ENCODE measurements at places on chromosomes 7 and 10. TPM values are rescaled to one million over a fixed set of nuclear protein-coding genes. Genes with fewer than 3 reads are reported as not detected.

The CALCR gene
- not detected for total RNA-seq

DNA sequence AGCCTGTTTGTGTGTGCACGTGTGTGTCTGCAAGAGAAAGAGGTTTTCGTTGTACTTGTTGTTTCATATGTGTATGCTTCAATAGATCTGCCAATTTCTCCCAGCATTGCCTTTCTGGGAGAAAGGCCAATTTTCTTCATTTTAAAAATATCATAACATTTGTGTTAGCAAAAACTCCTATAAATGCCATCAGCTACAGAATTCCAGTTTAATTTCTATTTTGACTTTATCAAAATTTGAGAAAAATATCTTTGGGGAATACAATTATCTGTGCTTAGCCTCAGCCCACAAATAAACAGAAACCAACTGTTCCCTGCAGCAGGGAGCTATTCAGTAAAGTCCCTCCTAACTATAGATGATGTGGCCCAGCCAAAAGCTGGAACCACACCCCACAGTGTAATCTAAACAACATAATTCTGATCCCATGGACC lies 68.3 kb upstream of the MGMT start:
- peaks cover 18% of the 10 kb centered on the region for H3K4me1 ChIP-seq
- H3K36me3 ChIP-seq: no peaks in the 10 kb centered on the region
- H3K4me3 ChIP-seq: no peak overlapping the region
- no peaks in the 10 kb centered on the region for H3K27me3 ChIP-seq
- DNase-seq: no peak

The KCNH2 gene
- 2.5 TPM for total RNA-seq

DNA sequence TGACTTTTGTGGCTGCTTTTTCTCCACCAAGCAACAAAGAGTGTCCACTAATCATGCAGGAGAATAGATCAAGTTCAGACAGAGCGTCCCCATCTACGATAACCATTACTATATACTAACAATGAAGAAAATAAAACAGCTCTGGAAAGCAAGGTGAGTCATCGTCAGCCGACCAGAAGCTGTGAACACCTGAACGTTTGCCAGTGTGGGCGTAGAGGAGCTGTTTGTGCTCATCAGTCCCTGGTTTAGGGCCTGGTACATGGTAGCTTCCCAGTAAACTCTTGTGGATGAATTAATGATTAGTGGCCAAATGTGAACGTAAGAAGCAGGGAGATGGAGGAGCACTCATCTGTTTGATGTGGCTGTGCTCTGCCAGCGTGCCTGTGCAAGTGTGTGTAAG lies 180.7 kb downstream of the EVX1 start:
- no peak overlapping the region for H3K4me3 ChIP-seq
- H3K27ac ChIP-seq: no peak overlapping the region

- H3K36me3 ChIP-seq: no peaks in the 10 kb centered on the region
- no peaks in the 10 kb centered on the region for H3K27me3 ChIP-seq
- H3K4me3 ChIP-seq: peak overlapping the region; percentile 47
- DNase-seq: no peak
- H3K27ac ChIP-seq: peak overlapping the region; percentile 65
- H3K4me1 ChIP-seq: peaks cover 49% of the 10 kb centered on the region
These were observed 2.9 kb upstream of the MTPN start for GRCh38 chr7:135980012-135980551.

DNA sequence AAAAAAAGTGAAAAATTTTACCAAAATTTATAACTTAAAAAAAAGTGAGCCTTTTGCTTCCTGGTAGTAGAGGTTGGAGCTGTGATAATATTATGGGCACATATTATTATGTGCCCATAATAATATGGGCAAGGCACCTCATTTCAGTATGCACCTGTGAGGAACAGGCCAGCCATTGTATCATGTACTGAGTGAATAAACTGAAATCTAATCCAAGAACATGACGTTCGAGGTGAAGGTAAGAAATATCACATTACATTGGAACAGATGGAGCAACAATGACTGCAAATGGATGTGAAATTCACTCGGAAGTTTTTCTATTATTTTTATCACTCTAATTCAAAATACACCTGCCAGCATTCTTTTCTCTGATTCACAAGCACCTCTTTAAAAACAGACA lies 216.0 kb downstream of the KLF6 start:
- H3K4me3 ChIP-seq: no peak overlapping the region
- H3K27me3 ChIP-seq: no peaks in the 10 kb centered on the region
- no peaks in the 10 kb centered on the region for H3K36me3 ChIP-seq
- no peak for DNase-seq

The SKAP2 gene
- 22.7 TPM for total RNA-seq

- DNase-seq: no peak
- no peaks in the 10 kb centered on the region for H3K36me3 ChIP-seq
- no peak overlapping the region for H3K4me3 ChIP-seq
These were observed 10.1 kb upstream of the NKX2-3 start for GRCh38 chr10:99522470-99523250.

DNA sequence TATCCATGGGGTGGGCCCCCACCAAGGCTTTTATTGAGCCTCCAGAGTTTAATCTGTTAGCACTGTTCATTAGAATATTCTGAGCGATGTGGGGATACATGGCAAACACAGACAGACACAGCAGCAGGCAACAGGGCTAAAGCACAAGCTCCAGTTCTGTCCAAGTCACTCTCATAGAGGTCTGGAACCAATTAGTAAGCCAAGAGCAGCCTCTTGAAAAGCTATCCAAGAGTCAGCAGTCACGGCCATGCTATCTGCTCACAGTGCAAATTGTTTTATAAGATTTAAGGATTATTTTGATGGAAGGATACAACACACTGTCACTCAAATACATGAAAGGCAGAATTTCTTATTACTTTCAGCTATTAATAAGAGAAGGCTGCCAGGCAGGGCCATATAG lies 86.4 kb upstream of the DGKB start:
- no peaks in the 10 kb centered on the region for H3K4me1 ChIP-seq
- H3K27ac ChIP-seq: no peak overlapping the region
- no peak for DNase-seq
- no peak overlapping the region for H3K4me3 ChIP-seq
- no peaks in the 10 kb centered on the region for H3K36me3 ChIP-seq

The RET gene
- total RNA-seq: 0.04 TPM

GRCh38 chr7:147859033-147859432 lies 731.5 kb upstream of the C7orf33 start:
- no peaks in the 10 kb centered on the region for H3K4me1 ChIP-seq
- DNase-seq: no peak
- no peak overlapping the region for H3K4me3 ChIP-seq
- no peak overlapping the region for H3K27ac ChIP-seq
- H3K27me3 ChIP-seq: no peaks in the 10 kb centered on the region
- H3K36me3 ChIP-seq: no peaks in the 10 kb centered on the region

DNA sequence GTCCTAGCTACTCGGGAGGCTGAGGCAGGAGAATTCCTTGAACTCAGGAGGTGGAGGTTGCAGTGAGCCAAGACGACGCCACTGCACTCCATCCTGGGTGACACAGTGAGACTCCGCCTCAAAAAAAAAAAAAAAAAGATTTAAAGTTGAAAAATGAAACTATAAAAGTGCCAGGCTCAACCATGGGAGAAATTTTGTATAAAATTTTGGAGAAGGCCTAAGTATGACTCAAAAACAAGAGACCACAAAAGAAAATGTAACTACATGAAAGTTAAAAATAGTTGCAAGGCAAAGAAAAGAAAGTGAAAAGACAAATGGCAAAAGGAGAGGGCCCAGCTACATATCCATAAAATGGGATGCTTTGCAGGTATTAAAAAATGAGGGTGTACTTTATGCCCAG lies 104.1 kb downstream of the ARHGAP22 start:
- no peak overlapping the region for H3K4me3 ChIP-seq
- DNase-seq: no peak
- H3K27ac ChIP-seq: no peak overlapping the region

GRCh38 chr7:51029131-51029530 lies 246.4 kb upstream of the GRB10 start:
- no peaks in the 10 kb centered on the region for H3K4me1 ChIP-seq
- no peak overlapping the region for H3K27ac ChIP-seq
- no peaks in the 10 kb centered on the region for H3K36me3 ChIP-seq
- H3K27me3 ChIP-seq: no peaks in the 10 kb centered on the region
- DNase-seq: no peak

The HOXA11 gene
- not detected for total RNA-seq

- H3K4me1 ChIP-seq: no peaks in the 10 kb centered on the region
- H3K27ac ChIP-seq: no peak overlapping the region
- H3K27me3 ChIP-seq: no peaks in the 10 kb centered on the region
- no peaks in the 10 kb centered on the region for H3K36me3 ChIP-seq
These were observed 264.1 kb downstream of the GRID1 start for GRCh38 chr10:86102451-86102850.

DNA sequence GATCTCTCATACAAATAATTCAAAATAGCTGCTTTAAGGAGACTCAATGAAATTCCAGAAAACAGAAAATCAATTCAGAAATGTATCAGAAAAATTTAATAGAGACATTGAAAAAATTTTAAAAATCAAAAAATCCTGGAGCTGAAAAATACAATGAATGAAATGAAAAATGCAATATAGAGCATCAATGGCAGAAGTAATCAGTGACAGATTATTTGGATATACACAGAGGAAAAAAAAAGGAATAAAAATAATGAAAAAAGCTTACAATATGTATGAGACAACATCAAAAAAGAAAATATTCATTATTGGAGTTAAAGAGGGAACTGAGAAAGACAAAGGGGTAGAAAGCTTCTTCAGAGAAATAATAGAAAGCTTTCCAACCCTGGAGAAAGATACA lies 122.9 kb upstream of the KLF14 start:
- no peak overlapping the region for H3K4me3 ChIP-seq
- no peak for DNase-seq
- no peaks in the 10 kb centered on the region for H3K27me3 ChIP-seq
- no peaks in the 10 kb centered on the region for H3K36me3 ChIP-seq
- H3K27ac ChIP-seq: no peak overlapping the region

The FAM13C gene
- total RNA-seq: 4.3 TPM

GRCh38 chr7:101693498-101694091 lies 64.5 kb upstream of the MYL10 start:
- no peak for DNase-seq
- H3K4me1 ChIP-seq: no peaks in the 10 kb centered on the region
- no peak overlapping the region for H3K4me3 ChIP-seq
- no peak overlapping the region for H3K27ac ChIP-seq
- H3K27me3 ChIP-seq: no peaks in the 10 kb centered on the region

The PALD1 gene
- 11.3 TPM for total RNA-seq

DNA sequence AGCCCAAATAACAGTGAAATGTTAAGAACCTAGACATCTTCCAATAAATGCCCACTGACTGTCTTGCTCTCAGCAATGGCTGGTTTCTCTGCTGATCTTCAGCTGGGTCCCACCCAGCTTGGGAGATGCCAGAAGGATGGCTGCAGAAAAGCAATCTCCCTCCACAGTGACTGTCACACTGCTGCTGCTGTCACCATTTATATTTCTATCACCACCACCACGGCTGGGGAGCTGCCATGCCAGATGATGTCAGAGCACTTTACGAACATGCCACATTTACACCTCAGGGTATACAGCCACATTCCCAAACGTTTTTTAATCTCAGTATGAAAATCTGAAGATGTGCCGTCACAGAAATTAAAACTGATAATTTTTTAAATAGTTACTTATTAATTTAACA lies 29.8 kb upstream of the FRMD4A start:
- H3K4me3 ChIP-seq: no peak overlapping the region
- DNase-seq: no peak

DNA sequence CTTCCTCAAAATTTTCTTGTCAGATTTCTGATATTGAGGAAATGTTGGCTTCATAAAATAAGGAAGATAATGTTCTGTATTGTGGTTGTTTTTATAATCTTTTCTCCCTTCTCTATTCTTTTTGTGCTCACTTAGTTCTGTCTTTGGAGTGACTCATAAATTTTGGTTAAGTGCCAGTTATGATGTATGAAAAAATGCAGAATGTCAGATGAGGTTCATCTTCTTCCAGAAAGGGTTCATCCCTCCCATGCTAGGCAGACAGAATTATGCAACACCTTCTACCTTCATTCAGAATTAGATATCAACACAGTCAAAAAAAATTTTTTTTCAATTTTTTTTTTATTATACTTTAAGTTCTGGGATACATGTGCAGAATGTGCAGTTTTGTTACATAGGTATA lies 36.6 kb upstream of the CYP2C19 start:
- no peak overlapping the region for H3K27ac ChIP-seq
- no peaks in the 10 kb centered on the region for H3K4me1 ChIP-seq
- no peaks in the 10 kb centered on the region for H3K36me3 ChIP-seq
- H3K4me3 ChIP-seq: no peak overlapping the region
- DNase-seq: no peak

- H3K4me3 ChIP-seq: no peak overlapping the region
- no peak for DNase-seq
- no peak overlapping the region for H3K27ac ChIP-seq
- no peaks in the 10 kb centered on the region for H3K36me3 ChIP-seq
- H3K27me3 ChIP-seq: no peaks in the 10 kb centered on the region
These were observed 641.6 kb downstream of the AUTS2 start for GRCh38 chr7:70239918-70240317.

DNA sequence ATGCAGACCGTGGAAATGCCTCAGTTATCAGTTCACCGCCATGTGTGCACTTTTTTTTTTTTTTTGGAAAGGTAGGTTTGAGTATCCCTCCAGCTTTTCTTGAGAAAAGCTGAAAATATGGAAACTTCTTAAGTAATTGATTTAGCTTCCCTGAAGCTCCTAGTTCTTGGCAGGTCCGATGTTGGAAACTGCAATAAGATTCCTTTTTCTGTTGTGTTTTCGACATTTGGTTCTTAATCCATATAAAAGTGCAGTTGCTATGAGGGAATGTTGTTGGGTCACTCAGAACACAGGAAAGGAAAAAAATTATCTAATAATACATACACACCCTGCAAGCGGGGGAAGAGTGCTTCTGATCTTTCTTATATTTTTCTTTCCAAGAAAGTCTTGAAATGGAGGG lies 665.2 kb downstream of the INHBA start:
- no peak overlapping the region for H3K4me3 ChIP-seq
- no peaks in the 10 kb centered on the region for H3K4me1 ChIP-seq
- no peak overlapping the region for H3K27ac ChIP-seq

DNA sequence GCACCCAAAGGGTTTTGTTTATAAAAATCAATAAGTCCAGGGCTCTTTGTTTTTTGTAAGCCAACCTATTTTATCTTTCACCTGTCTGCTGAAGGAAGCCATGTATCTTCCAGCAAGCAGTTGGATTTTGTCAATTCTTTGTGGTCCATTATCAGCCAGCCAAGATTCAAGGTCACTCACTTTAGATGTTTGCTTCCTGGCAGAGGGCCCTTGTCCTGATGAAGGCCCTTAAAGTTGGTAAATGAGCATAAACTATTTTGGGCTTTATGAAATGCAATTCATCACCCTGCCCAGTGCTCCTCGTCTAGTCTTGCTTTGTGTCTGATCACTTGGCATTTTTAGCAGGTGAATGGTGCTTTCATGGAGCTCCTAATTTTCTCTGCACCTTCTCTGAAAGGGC lies 1004.2 kb downstream of the GRID1 start:
- no peak for DNase-seq
- H3K27ac ChIP-seq: no peak overlapping the region
- no peaks in the 10 kb centered on the region for H3K4me1 ChIP-seq
- no peaks in the 10 kb centered on the region for H3K27me3 ChIP-seq

GRCh38 chr7:132569884-132570614 lies 6.2 kb downstream of the PLXNA4 start:
- H3K36me3 ChIP-seq: no peaks in the 10 kb centered on the region
- H3K4me1 ChIP-seq: no peaks in the 10 kb centered on the region
- no peak overlapping the region for H3K4me3 ChIP-seq
- H3K27ac ChIP-seq: no peak overlapping the region
- H3K27me3 ChIP-seq: peaks cover 79% of the 10 kb centered on the region

GRCh38 chr7:45244981-45245380 lies 87.4 kb downstream of the RAMP3 start:
- no peaks in the 10 kb centered on the region for H3K36me3 ChIP-seq
- H3K27ac ChIP-seq: no peak overlapping the region
- H3K27me3 ChIP-seq: no peaks in the 10 kb centered on the region

The IKZF1 gene
- 4.9 TPM for total RNA-seq

GRCh38 chr10:111093741-111094380 lies 17.0 kb downstream of the ADRA2A start:
- no peak overlapping the region for H3K27ac ChIP-seq
- H3K4me1 ChIP-seq: no peaks in the 10 kb centered on the region
- DNase-seq: no peak
